Immature natural killer cell (primary cell): ENCODE measurements at places on chromosomes 3 and 15. TPM values are rescaled to one million over a fixed set of nuclear protein-coding genes. Genes with fewer than 3 reads are reported as not detected.

HTR3E gene
- not detected for polyA plus RNA-seq

RTP3 gene
- not detected for polyA plus RNA-seq

DNA sequence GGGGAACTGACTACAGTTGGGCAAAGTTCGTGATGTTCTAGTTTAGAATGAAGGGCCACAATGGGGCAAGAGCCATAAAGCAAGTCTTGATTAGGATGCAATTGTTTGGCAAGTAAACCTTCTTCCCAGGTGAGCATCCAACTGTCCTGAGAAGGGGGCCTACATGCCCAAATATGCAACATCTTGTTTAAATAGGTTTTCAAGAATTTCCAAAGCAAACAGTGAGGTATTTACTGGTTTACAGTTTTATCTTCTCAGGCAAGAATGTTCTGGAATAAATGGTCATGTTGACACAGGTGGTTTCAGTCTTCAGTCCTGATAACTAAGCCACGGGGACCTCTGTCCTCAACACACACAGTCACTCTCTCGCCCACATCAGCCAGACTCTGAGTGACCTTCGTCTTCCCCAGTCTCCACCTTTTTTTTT is 90.3 kb upstream of the FAM174B start:
- DNase-seq, result no peak
- H3K27me3 ChIP-seq, result peaks cover 3% of the 10 kb centered on the region
- H3K27ac ChIP-seq, result no peak overlapping the region
- no peak overlapping the region for H3K4me3 ChIP-seq
- H3K4me1 ChIP-seq, result no peaks in the 10 kb centered on the region

DNA sequence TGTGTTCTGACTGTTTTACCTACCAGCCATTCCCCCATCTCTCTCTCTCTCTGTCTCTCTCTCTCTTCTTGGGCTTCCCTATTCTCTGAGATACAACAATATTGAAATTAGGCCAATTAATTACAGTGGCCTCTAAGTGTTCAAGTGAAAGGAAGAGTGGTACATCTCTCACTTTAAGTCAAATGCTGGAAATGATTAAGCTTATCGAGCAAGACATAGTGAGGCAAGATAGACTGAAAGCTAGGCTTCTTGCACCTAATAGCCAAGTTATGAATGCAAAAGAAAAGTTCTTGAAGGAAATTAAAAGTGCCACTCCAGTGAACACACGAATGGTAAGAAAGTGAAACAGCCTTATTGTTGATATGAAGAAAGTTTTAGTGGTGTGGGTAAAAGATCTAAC is 21.3 kb downstream of the SNRK start:
- peaks cover 36% of the 10 kb centered on the region for H3K36me3 ChIP-seq
- no peak for DNase-seq
- peaks cover 100% of the 10 kb centered on the region for H3K4me1 ChIP-seq
- peak overlapping the region; percentile 43 for H3K27ac ChIP-seq
- no peaks in the 10 kb centered on the region for H3K27me3 ChIP-seq
- no peak overlapping the region for H3K4me3 ChIP-seq

DNA sequence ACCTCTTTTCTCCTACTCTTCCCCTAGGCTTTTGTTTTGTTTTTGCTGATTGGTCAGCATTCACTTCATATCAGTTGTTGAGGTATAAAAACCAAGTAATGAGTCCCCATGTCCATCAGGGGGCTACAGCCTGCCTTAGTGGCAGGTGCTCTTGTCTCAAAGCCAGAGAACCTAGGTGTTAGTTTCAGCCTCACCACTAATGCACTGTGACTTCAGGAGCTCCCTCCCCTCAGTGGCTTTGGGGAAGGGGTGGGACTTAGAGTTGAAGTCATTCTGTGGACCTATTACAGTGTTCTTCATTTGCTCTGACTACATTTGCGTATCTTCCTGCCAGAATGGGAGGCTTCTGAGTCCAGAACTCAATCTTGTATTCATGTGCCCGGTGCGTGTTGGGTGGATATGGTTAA is 41.6 kb downstream of the NR2C2 start:
- H3K27me3 ChIP-seq, result no peaks in the 10 kb centered on the region
- peaks cover 3% of the 10 kb centered on the region for H3K36me3 ChIP-seq
- peak; percentile 67 for DNase-seq
- peaks cover 93% of the 10 kb centered on the region for H3K4me1 ChIP-seq

- no peaks in the 10 kb centered on the region for H3K36me3 ChIP-seq
- no peak for DNase-seq
These were observed 14.8 kb downstream of the LTF start for GRCh38 chr3:46449755-46450552.
